ENCODE measurements at places on chromosomes 3 and 15.

DNA sequence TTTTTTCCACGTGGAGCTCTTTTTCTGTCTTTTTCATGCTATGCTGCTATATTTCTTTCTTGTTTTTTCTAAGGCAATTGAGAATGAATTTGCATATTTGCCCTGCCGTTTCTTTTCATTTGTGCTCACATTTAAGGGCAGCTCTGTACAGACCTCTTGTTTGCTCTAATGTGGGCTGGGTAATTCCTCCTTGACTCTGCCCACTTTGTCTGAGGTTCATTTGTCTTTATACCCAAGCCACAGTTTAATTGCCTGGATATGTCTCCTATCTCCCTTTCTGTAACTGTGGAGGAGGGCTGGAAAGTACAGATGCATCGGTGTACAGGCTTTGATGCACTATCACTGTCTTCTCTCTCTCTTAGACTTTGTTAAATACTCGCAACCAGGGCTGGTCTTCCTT is 195.9 kb downstream of the EPHB1 start:
- DNase-seq = no peak

GRCh38 chr3:48404440-48405342 is 25.2 kb downstream of the PLXNB1 start:
- DNase-seq = no peak

DNA sequence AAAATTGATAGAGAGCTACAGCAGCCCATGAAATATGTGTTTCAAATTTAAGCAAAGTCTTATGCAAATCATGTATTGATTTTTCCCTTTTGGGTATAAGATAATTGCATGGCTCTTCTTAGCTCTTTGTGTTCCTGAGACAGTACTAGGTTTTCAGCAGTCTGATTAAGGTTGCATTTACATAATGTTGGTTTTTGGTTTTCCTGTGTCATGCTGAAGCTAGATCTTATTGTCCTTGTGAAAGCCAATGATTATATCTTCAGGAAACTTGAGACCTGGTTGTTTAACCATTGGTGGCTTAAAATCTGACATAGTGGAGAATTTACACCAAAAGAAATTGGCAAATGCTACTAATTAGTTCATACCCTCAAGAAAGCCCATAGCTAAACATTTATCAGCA is 392.6 kb downstream of the ZPLD1 start:
- DNase-seq = no peak

DNA sequence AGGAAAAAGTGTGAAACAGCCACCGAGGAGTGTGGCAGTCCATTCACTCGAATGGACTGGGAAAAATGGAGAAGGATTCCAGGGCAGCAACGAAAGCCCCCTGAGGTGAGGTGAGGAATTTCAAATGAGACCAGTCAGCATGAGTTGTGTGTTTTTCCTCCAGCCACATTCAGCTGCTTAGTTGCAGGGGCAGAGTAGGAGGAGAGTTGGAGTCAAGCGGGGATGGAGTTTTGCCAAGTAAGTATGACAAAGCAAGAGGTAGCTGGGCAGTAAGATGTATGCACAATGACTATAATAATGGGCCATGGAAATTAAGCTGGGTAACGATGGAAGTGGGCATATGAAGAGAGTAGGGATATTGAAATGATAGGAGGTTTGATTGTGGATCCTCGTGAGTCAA is 64.4 kb downstream of the CCDC54 start:
- no peak for DNase-seq

DNA sequence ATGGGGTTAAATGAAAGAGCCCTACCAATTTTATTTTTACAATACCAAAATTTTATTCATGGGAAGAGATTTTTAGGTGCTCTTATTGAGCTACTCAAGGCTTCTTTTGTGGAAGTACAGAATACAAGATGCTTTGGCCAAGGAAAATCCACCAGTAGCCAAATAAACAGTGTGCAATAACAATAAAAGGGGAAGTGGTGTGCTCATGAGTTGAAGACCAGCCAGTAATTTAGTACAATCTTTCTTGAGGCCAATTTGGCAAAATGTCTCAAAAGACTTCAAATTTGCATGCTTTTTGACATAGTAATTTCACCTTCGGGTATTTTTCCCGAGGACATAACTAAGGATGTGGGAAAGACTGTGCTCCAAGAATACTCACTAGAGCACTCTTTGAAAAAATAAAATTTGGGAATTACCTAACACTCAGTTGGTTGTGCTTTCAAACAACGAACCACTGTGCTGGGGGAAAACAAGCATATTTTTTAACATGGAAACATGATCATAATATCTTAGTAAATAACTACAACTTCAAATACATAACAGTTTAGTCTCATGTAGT is 294.0 kb downstream of the DIPK2A start:
- no peak for DNase-seq

DNA sequence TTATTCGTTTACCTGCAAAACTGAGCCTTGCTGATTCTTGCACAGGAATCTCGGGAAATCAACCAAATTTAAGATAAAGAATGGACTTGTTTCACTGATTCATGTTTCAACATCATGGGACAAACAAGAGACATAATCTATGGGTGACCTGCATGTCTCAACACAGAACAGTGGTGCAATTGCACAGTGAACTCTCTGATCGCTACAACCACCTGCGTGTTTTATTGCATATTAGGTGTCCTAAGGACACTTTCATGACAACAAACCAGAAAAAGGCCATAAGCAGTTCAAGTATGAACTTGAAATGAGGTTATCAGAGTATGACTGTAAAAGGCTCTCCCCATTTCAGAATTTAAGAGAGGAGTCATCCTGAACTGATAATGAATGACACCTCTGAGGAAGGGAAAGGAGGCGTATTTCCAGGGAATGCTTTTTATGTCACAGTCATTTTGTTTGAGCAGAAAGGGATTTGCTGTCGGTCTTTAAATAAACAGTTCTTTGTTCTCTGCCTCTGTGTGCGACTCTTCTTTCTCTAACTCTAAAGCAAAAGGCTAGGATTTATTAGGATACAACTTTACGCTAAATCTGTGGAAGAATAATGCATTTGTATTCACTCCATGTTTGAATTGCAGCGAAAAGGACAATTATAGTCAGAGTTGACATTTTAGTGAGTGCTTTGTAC is 167.2 kb downstream of the RBMS3 start:
- no peak for DNase-seq

- no peak for DNase-seq
Measured at GRCh38 chr3:43674345-43675085, 16.2 kb upstream of the ABHD5 start.

Data from activated T-helper 1 cell treated with anti-CD3 and anti-CD28 coated beads, Interleukin-2, amount 50 U/mL, for 16 hours (primary cell).